ENCODE measurements at places on chromosomes 1 and 21.

- no peak for DNase-seq
Observed at GRCh38 chr1:213466541-213466940, 415.5 kb downstream of the RPS6KC1 start.

- DNase-seq, result no peak
Observed at GRCh38 chr1:151012684-151013471, 4.6 kb downstream of the PRUNE1 start.

DNA sequence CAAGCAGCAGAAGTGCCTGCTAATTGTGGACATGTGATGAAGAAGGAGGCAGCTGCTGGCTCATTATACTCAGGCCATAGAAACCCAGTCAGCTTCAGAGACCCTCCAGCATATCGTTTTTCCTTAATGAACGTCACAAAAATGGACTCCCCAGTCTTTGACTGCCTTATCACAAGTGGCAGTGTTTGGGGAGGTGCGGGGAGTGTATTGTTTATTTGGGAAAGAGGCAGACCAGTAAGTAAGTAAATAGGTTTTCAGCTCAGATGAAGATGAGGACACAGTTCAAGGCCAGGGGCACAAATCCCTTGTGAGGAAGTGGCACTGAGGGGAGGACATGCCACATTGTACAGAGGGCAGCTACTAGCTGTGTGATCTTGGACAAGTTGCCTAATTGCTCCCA lies 43.5 kb upstream of the NRDC start:
- no peak for DNase-seq

GRCh38 chr1:203442821-203443220 lies 32.8 kb upstream of the PRELP start:
- DNase-seq, result no peak

- no peak for DNase-seq
Observed at GRCh38 chr1:198447468-198447867, 93.0 kb downstream of the ATP6V1G3 start.

GRCh38 chr1:224380003-224380402 lies 23.3 kb downstream of the CNIH4 start:
- no peak for DNase-seq

- peak; percentile 18 for DNase-seq
Observed at GRCh38 chr1:145898756-145899155, 11.1 kb downstream of the ITGA10 start.

- no peak for DNase-seq
Observed at GRCh38 chr1:239434181-239434580, 47.8 kb downstream of the CHRM3 start.
